ENCODE measurements at places on chromosomes 11 and 22.

- DNase-seq, result peak; percentile 97
Observed at GRCh38 chr22:42688241-42689211, 32.1 kb downstream of the A4GALT start.

GRCh38 chr11:33868647-33869461 is 23.0 kb downstream of the LMO2 start:
- DNase-seq, result no peak

DNA sequence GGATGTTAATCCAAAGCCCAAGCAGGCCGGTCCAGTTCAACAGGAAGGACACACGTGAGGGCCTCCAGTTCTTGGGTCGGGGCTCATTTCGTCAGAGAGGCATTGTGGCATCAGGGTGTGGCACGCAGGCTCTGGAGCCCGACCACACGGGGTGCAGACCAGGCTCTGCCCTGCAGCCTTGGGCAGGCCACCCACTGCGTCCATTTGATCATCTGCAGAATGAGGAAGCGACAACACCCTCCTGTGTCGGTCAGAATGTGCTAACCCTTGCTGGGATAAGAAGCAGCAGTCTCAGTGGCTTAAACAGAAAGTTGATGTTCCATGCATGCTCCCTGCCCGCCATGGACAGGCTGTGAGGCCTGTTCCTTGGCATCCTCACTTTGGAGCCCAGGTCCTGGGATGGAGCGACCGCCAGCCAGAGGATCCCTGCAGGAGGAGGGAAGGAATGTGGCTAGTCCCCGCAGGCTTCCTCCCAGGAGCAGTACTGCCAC is 10.8 kb downstream of the RIBC2 start:
- no peak for DNase-seq

DNA sequence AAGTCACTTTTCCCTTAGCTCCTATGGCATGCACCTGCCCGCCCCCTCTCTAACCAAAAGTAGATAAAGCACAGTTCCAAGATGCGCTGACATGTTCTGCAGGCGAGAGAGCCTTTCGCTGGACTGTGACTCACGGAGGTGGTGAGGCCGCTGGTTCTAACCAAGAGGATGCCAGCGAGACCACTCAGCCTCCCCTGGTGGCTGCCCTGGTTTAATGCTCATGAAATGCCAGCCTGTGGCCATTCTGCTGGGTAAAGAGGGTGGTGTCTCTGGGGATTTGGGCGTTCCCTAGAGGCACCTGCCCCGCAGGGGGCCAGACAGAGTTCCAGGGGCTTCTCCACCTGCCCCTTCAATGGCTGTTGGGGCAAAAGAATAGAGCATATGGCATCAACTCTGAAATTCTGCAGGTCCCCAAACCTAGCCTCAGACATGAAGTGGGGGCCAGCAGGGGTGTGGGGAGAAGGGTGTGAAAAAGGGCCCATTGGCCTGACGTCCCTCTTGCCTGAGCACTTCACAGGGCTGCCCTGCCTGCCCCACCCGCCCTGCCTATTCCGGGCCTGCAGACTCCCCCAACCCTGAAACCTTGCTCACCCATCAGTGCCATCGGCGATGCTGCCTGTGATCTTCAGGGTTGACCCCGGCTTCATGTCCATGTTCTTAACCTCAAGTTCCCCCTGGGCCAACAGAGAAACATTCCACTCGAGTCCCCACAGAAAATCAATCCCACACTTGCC is 8.5 kb downstream of the LGALS2 start:
- no peak for DNase-seq

- DNase-seq, result no peak
Observed at GRCh38 chr11:110939471-110939870, 227.2 kb upstream of the ARHGAP20 start.

DNA sequence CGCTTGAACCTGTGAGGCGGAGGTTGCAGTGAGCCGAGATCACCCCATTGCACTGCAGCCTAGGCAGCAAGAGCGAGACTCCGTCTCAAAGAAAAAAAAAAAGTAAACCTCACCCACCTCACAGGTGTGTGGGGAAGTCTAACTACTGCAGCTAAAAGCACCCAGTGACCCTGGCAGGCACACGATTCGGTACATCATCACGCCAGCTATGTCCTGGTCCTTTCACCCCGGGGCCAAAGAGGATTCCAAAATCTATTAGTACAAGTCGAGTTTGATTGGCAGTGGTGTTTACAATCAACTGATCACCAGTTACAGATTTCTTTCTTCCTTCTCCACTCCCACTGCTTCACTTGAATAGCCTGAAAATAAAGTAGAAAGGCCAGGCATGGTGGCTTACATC is 6.3 kb downstream of the TST start:
- DNase-seq, result no peak

DNA sequence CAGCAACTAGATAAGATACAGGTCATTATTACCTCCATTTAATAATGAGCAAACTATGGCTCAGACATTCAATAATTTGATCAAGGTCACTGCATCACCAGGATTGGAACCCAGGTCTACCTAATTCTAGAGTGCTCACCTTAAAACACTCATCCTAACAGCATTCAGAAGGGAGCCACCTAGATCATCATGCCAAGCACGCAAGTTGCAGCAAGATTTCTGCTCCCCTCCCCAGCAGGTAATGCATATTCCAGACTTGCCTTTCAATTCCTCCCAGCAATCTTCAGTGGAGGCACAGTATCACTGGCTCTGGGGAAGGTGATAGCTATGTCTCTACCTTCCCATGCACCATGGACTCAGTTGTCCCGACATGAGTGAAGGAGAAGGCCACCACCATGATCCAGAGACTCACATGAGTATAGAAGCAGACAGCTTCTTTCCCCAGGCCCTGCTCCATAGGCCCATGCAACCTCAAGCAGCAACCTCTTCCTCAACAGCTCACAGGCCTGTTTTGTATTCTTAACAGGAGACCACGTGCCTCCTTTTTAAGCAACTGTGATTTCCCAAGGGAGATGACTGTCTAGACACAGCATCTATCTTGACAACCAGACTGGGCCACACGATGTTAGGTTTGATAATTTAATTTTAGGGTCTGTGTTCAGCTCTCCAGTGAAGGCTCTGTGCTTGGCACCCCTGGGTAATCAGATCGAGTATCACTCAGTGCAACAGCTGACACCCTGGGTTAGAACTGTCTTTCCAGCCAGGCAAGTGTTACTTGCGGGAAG is 36.4 kb downstream of the RAB30 start:
- DNase-seq, result no peak

GRCh38 chr11:35015621-35016387 is 99.4 kb downstream of the PDHX start:
- no peak for DNase-seq

DNA sequence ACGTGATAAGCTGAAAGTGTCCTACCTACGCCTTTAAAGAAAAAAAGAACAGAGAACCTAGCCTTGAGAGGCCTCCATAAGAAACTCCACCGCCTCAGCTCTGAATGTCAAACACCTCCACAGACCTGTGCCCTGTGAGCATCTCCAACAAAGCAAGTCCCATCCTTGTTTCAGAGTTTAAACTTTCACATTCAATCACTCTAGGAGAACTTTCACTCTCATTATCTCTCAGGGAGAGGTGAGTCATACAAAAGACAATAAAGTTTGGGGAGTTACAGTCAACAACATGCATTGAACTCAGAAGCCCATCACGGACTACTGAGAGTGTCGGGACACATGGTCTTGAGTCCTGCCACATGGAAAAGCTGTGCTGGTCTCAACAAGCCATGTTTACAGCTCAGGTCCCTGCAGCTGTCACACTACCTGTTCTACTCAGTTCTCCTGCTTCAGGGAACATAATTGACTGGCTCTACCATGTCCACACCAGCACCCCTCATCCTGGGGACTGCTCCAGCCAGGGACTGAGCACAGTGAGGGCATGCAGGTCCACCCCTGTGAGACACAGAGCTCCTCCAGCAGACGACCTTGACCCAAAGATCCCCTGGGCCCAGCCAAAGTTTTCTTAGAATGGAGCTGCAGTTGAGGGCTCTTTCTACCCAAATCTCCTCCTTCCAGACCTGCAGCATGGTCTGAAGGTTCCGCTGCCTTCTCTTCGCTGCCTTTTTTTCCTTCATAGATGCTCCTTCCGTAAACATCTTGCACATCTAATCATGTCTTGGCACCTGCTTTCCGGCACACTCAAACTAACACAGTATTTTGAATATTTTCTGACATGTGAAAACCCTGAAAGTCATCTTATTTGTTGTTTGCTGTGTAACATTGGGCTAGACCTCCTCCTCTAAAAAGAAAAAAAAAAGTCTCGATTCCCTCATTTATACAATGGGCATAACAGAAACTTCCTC is 114.9 kb downstream of the ETS1 start:
- DNase-seq, result peak; percentile 74

DNA sequence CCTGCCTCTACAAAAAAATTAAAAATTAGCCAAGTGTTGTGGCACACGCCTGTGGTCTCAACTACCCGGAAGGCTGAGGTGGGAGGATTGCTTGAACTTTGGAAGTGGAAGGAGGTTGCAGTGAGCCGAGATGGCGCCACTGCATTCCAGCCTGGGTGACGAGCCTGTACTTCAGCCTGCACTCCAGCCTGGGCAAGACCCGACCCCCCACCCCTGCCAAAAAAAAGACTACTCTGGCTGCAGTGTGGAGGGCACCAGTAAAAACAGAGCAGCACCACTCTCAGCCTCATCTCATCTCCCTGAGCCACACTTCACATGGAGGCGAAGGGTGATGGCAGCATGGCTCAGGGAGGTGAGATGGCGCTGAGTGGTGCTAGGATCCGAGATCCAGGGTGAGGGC is 50.3 kb upstream of the THY1 start:
- no peak for DNase-seq

DNA sequence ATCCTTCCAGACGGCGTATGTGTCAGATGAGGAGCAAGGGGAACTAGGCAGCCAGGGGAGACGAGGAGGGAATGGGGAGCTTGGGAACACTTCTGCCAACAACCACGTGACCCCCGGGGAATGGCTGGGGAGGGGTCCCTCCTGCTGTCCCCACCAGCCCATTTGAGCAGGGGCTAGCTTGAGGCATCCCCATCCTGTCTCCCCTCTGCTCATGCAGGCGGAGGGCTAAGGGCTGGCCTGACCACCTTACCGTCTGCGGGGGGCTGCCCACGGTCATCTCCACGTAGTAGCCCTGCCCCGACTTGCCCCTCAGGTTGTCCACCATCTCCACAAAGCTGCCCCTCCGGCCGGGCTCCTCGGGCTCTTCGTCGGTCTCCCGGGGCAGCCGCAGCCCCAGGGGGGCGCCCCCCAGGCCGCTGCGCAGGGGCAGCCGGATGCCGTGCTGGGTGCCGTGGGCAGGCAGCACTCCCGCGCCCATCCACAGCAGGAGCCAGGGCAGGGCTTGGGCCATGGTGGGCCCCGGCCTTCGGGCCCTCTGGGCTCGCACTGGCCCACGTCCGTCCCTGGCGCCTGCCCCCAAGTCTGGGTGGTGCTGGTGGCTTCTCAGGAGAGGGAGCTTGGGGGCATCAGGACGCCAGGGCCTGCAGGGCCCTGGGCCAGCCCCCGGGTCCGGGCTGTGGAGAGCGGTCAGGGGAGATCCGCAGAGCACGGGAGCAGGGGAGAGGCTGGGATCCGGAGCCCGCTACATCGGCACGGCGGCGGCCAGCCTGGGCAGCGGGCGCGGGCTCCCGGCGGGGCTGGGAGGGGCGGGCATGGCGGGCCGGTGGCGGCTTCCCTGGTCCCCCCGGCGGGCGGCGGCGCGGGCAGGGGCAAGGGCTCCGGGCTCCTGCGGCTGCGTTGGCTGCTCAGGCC is 515 bp downstream of the BACE1 start:
- no peak for DNase-seq

DNA sequence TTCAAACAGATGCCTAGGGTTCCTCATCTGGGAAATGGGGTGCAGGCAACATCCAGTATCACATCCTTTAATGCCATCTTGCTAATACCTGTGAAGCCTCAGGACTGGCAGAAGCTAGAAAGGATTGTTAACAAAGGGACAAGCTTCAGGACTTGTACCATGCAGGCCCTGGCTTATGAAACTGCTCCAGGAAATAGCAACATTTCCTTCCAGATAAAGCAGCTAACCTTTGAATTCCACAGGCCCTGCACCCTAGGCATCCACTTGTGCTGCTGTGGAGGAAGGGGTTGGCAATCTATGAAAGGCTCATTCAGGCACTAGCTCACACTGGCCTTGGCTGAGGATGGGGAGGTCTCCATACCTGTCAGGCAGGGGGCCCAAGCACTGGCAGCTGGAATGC is 87.2 kb downstream of the BTBD10 start:
- DNase-seq, result no peak

GRCh38 chr11:24543771-24544170 is 46.9 kb downstream of the LUZP2 start:
- DNase-seq, result no peak

DNA sequence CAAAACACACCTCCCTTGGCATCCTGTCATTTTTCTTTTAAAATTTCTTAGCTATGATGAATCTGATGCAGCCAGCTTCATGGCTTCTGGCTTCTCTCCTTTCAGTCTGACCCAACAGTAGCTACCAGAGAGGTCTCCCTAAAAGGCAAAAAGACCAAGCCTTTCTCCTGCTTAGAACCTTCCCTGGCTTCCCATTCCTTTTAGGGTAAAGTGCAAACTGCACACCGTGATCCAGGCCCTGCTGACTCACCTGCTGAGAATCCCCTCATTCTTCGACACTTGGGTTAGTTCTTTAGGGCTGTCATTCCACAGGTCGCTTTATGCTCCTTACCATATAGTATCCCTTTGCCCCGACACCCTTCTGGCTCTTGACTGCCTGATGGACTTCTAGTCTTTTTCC is 362.4 kb downstream of the MIAT start:
- DNase-seq, result peak; percentile 23

DNA sequence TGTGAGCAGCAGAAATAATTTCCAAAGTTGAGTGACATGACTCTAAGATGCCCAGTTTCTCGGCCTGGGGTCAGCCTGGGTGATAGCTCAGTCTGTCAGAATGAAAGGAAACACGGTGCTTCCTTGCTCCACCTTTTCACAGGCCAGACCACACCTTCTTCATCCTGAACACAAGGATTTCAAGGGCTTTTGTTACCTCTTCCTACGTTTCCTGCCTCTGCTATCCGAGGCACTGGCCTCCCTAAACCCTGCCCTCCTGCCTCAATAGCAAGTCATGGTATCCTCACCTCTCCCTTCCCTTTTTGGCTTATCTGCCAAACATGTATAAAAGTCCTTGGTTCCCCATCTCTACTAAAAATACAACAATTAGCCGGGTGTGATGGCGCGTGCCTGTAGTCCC is 1.7 kb upstream of the OR51E1 start:
- no peak for DNase-seq

GRCh38 chr11:65301491-65302329 is 13.0 kb upstream of the CDC42EP2 start:
- DNase-seq, result no peak

- no peak for DNase-seq
Observed at GRCh38 chr22:43859176-43859575, 3.1 kb downstream of the SULT4A1 start.

GRCh38 chr22:48669226-48669625 is 1158.4 kb downstream of the BRD1 start:
- DNase-seq, result no peak

DNA sequence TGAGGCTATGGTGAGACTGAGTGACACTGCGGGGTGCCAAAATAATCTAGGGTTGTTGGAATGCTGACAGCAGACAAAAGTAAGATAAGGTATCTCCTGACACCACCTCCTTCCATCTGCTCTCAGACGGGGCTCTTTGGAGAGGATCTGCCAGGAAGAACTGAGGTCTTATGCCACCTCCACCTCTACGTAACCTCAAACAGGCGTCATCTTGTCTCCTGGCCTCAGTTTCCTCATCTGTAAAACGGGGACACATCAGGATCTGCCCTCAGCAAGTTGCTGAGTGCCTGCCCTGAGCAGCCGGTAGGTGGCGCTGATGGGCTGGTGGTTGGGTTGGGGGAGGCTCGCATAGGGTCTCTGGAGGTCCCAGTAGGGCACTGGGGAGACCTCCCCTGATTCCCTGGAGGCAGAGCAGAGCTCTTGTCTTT is 1.7 kb upstream of the MYEOV start:
- no peak for DNase-seq

Measured in renal cortical epithelial cell (primary cell).